Activated effector memory CD4-positive, alpha-beta T cell treated with anti-CD3 and anti-CD28 coated beads, Interleukin-2, amount 50 U/mL, for 16 hours (primary cell): ENCODE measurements at places on chromosomes 7 and 10.

DNA sequence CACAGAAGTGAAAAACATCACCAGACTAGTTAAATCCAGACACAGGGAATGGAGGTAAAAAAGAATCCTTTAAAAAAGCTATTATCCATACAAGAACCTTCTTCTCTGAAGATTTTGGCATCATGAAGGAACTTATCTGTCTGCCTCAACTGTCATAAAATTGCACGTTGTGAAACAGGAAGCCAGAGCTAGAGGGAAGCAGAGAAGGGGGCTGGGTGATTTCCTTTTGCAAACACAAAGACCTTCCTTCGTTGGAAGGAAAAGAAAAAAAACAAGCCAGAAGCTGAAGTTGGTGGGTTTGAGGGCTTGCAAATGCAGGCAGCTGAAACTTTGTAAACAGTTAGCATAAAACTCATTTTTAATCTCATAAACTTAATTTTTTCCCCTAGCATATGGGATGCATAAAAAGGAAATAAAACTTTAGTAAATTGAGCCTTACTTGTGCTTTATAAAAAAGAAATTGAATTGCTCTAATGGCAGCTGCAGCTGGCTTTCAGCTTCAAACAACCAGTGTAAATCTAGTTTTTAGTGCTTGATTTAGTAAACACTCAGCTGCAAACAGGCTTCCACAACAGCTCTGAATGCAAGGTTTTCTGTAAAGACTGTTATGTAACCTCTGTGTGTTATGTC, 101.6 kb downstream of the OTUD1 start:
- DNase-seq, result no peak

GRCh38 chr10:51691135-51691534, 8.3 kb downstream of the CSTF2T start:
- no peak for DNase-seq

DNA sequence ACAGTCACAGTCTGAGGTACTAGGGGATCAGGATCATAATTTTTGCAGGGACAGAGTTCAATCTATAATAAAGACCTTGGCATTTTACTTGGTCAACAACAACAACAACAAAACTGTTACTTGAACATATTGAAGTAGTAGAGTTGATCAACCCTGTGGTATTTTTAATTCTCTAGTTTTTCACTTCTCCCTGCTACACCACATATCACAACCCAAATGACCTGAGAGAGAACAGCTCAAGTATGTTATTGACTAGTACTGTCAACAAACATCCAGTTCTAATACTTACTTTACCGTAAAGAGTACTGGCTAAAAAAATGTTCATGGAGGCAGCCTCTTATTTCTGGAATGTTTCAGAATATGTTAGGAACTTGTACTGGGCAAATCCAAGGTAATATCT, 90.5 kb upstream of the FAM3C start:
- no peak for DNase-seq

DNA sequence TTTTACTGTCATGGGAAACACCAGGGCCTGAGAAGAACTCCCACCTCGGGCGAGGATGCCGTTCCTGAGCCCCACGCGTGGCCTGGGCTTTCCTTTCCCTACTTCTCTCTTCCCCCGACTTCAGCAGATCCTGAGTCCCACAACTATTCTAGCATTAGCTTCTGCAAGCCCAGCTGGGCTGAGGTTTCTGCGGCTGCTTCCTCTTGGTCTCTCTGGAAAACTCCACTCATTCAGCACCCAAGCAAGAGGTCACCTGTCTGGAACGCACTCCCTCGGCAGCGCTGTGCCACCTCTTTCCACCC, 761 bp upstream of the DOCK1 start:
- DNase-seq, result no peak

GRCh38 chr10:113177156-113177935, 227.3 kb downstream of the TCF7L2 start:
- DNase-seq, result no peak
